ENCODE measurements at places on chromosomes 4 and X.

DNA sequence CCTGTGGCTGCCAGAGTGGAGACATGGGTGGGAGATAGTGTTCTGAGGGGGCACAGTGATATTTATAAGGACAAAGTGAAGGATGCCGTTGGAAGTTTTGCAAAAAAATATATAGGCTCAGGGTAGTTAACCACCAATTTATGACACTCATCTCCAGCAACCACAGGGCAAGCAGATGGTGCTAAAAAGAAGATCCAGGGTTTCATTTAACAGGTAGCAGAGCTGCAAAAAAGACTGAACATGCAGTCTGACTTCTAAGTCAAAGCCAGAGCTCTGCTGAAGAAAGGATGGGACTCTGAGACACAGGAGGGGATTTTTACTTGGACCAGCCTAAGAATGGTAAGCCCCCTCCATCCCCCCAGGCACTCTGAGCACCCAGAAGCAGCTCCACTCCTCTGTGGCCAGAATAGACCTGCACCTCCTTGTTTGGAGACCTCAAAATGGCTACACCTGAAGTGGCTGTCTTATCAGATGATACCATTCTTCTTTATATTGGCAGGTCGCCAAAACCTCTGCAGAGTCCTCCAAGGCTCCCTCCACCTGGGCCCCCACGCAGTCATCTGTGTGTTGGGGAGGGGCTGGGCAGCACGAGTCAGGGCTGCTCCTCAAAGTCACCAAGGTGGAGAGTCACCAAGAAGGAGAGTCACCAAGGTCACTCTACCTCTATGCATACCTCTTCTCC is 161.4 kb upstream of the FAM9B start:
- DNase-seq: no peak

DNA sequence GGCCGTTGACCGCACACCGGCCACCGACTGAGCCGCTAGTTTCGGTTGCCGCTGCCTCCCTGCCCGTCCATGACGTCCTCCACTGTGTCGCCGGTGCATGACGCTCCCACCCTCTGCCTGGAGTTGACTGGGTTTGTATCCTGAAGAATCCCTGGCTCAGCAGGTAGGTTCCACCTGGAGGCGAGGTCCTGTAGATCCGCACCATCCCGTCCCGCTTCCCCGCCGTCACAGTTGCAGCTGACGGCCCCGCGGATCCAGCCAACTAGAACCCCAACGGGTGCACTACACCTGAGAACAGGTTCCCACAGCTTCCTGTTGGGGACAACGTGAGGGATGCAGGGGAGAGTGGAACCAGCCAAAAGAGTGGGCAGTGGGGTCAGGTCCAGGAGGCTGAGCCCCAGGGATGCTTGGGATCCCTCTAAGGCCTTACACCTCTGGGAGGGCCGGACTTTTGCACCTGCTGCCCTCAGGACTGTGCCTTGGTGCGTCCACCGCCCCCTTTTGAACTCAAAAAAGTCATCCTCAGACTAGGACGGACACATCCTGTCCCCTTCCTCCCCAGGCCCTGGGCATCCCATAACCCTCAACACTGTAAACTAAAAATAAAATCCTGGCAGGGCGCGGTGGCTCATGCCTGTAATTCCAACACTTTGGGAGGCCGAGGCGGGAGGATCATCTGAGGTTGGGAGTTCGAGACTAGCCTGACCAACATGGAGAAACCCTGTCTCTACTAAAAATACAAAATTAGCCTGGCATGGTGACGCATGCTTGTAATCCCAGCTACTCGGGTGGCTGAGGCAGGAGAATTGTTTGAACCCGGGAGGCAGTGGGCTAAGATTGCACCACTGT is 1.1 kb upstream of the SLBP start:
- DNase-seq: no peak

DNA sequence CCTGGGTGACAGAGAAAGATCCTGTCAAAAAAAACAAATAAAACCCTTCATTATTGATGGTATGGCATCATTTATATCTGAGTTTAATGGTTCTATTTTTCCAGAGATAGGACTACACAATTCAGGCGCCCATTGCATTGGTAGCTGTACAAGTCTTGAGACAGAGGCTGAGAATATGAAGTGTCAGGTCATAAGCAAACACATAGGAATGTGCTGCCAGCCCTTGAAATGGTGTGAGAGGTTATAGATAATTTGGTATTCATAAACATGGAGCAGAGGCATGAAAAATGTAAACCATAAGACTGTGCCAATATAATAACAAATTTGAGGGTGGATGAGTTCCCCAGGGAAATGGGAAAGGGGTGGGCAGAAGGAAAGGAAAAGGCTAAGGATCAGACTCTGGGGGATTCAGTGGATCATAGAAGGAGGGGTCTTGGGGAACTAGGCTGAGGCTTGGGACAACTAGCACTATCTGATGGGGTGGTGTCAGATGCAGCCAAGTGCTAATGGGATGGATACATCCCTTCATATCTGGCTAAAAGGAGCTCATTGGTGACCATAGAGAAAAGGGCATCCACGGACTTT is 50.8 kb downstream of the MAOA start:
- DNase-seq: no peak

GRCh38 chrX:132740316-132741123 is 217.9 kb downstream of the HS6ST2 start:
- DNase-seq: no peak

DNA sequence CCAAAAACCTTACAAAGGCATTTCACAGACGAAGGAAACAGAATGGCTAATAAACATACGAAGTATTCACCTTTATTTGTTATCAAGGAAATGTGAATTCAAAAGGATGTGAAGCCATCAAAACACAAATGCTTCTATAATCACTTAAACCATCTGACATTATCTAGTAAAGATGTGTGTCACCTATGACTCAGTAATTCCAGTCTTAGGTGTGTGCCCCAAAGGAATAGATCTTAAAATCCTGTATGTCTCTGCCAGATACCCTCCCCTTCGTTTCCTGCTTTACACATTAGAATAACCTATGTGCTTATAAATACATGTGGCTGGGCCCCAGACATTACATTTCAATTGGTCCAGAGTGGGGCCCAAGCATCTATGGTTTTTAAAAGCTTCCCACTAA is 41.8 kb upstream of the CEP135 start:
- no peak for DNase-seq

DNA sequence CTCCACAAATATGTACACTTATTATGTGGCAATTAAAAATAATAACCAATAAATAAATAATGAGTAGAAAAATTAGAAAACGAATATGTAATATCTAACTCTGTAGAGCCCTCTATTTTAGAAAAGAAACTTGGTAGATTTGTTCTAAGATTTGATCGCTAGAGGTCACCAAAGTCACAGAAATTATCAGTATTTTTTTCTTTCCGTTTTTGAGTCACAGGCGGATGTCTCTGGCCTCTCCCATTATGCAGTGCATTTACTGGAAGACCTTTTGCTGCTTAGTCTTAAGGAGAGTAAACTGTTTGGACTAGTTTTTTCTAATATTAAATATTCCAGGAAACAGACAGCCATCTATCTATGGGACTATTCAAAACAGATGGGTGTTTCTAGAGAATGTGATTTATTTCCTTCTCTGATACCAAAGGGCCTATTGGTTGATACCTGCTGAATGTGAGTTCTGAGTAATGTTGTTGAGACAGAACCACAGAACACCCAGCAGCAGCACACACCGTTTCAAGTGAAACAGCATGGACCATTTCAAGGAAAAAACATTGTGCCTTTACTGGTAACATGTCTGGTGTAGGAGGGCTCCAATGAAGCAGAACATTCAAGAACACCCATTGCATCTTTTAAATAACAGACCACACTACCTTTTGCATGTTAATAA is 34.0 kb upstream of the GYPA start:
- no peak for DNase-seq

GRCh38 chrX:103585411-103586313 is at the start of gene TCEAL4:
TCEAL4 (plus strand) TSS chrX:103585515; CDS start chrX:103586676, 1,161 bp downstream.
- DNase-seq: peak; percentile 18

DNA sequence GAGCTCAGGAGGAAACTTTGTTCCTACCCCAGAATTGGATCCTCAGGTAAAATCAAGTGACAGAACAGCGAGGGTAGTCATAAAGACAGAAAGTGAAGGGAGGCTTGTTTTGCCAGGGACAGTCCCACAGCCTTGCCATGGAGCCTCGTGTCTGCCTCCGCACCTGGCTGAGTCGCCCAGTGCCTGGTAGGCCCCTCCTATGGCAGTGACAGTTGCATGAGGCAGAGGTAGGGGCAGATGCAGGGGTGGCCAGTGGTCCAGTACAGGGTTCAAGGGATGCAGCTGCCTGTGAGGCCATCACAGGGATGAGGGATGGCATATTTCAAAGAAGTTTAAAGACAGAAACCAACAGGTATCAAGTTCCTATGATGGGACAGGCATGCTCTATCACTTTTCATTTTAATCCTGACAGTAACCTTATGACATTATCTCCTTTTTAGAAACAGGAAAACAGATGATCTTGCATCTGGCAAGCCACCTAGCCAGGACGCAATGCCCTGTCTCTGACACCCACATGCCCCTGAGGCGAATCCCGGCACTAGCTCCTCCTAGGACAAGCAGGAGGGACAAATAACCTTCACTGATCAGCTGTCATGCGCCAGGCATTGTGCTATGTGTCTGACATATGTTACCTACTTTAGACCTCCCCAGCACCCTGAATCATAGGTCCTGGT is 127.4 kb upstream of the ENPP6 start:
- no peak for DNase-seq

DNA sequence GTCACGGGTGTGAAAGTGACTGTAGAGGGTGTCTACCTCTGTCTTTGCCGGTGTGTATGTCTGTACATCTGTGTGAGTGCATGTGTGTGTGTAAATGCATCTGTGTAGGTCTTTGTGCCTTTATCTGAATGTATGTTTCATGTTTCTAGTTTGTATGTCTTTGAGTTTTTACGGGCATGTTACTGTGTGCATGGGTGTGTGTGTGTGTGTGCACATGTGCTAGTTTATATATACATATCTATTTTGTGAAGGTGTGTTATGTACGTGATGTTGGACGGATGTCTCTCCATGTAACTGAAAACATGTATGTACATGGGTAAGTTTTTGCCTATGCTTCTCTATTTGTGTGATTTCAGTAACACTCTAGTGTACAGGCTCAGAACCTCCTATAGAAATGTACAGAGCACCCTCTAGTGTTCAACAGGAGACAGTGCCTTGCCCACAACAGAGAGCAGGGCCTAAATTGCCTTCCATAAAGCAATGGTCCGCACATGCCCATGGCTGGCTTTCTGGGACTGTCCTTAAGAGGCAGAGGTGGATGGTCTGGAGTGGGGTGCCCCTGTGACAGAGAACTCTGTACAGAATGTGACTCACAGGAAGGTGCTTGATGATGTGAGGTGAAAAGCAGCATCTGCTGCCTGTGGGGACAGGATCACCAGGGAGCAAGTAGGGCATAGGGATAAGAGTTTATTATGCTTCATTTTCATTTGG is 343.5 kb downstream of the RAPGEF2 start:
- no peak for DNase-seq

GRCh38 chr4:110484029-110484428 is 8.1 kb downstream of the ENPEP start:
- no peak for DNase-seq

- DNase-seq: no peak
Observed at GRCh38 chr4:81214881-81215868, at the start of gene PRKG2. PRKG2 (minus strand) TSS chr4:81215222; CDS start chr4:81205047, 10,175 bp downstream.

DNA sequence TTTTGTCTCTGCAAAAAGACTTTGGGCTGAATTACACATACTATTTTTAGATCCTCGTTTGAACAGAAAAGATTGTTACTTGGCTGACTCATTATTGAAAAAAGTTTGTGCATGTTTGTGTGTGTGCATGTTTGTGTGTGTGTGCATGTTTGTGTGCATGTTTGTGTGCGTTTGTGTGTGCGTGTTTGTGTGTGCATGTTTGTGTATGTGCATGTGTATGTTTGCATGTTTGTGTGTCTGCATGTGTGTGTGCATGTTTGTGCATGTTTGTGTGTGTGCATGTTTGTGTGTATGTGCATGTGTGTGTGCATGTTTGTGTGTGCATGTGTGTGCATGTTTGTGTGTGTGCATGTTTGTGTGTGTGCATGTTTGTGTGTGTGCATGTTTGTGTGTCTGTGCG is 201.1 kb upstream of the FAT1 start:
- no peak for DNase-seq

GRCh38 chrX:103539695-103540094 is 20.4 kb upstream of the RAB40A start:
- DNase-seq: no peak

GRCh38 chr4:79272126-79272525 is 53.7 kb downstream of the NAA11 start:
- no peak for DNase-seq

DNA sequence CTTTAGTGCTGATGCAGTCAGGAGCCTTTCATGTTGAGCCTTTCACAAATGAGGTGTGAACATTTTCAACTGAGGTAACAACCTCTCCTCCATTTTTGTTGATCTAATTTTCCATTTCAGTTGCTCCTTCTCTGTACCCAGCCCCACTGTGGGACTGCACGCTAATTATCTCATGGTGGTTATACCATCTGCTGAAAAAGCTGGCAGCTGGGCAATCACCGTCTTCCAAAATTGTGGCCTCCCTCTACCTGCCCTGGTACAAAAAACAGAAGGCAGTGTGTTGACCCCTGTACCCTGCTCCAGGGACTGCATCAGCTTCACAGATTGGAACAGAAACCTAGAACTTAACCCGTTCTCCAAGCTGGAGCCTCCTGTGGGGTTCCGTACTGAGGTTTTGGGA is 72.4 kb upstream of the LONRF3 start:
- DNase-seq: no peak

GRCh38 chr4:76292730-76293129 is 13.8 kb upstream of the STBD1 start:
- no peak for DNase-seq

DNA sequence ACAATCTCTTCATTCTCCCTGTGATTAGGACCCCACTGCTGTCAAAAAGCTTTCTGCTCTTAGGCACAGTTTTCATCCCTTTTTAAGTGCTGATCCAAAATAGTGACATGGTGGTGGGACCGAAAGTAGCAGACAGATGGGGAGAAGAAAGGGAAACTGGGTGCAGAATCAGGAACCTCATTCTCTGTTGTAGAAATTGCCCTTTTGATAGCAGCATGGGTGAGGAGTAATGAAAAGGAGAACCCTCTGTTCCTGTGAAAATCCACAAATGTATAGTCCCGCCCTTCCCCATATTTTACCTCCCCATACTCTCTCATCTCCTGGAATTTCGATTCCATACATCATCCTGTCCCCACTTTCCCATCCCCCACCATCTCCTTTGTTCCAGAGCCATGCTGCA is 126.5 kb downstream of the STIM2 start:
- DNase-seq: no peak

DNA sequence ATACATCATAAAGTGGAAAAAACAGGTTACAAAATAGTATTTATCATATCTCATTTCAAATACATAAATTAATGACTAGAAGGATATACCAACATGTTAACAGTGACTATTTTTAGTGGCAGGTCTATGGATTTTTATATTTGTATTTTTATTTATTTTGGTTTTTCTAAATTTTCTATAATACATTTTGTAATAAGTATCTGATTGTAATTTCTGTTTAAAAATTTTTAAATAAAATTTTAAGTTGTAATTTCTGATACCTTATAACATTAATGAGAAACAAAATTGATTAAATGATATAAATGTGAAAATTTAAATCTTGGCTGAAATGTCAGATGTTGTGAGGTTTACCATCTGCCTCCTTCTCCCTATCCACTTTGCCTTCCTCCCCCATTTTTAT is 2.5 kb downstream of the NONO start:
- no peak for DNase-seq
